ENCODE measurements at places on chromosomes 7 and 10.
A peak's percentile ranks its signal among the peaks of the same experiment; 100 is the strongest.

DNA sequence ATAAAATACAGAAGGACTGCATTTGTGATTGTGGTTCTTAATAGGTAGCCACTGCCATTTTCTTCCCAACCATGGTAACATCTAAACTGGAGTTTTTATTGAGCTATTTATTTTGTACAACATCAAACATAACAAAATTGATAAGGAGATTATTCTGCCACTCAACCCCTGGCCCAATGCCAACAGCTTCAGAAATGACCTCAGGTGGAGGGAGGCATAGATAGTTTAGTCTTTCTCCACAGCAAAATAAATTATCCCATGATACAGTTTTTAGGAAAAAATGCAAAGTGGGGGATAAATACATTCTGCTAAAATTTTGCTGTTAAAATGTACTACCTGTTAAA is 57.6 kb downstream of the LRRTM3 start:
- no peak for DNase-seq

DNA sequence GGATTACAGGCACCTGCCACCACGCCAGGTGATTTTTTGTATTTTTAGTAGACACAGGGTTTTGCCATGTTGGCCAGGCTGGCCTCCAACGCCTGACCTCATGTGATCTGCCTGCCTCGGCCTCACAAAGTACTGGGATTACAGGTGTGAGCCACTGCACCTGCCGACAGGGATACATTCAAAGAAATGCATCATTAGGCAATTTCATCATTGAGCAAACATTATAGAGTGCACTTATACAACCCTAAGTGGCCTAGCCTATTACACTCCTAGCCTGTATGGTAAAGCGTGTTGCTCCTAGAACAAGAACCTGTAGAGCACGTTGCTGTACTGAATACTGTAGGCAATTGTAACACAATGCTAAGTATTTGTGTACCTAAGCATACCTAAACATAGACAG is 350.3 kb downstream of the GALNT17 start:
- DNase-seq = no peak

- no peak for DNase-seq
Measured at GRCh38 chr7:129525225-129525862, 23.0 kb downstream of the SMKR1 start.

- DNase-seq = peak; percentile 33
Measured at GRCh38 chr7:33421429-33421828, 292.1 kb downstream of the BBS9 start.

GRCh38 chr10:42874713-42875387 is 92.3 kb downstream of the BMS1 start:
- DNase-seq = no peak

DNA sequence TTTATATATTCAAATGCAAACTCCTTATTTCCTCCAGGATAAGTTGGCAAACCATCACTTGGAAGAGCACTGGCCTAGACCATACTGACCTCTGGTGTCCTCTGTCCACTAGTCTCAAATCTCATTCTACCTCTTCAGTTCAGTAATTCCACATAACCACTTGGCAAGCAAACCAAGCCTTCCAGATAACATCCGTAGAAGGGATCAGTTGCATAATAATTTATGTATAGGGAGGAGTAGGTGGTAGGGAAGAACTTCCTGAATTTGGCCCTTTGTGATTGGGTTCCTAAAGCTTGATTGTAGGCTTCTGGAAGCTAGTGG is 55.0 kb downstream of the WAC start:
- DNase-seq = peak; percentile 55

- peak; percentile 90 for DNase-seq
Measured at GRCh38 chr7:100087055-100087750, 1.6 kb upstream of the COPS6 start.

- DNase-seq = peak; percentile 10
Measured at GRCh38 chr7:50962281-50962883, 179.7 kb upstream of the GRB10 start.

GRCh38 chr7:70113536-70113935 is 515.3 kb downstream of the AUTS2 start:
- no peak for DNase-seq

DNA sequence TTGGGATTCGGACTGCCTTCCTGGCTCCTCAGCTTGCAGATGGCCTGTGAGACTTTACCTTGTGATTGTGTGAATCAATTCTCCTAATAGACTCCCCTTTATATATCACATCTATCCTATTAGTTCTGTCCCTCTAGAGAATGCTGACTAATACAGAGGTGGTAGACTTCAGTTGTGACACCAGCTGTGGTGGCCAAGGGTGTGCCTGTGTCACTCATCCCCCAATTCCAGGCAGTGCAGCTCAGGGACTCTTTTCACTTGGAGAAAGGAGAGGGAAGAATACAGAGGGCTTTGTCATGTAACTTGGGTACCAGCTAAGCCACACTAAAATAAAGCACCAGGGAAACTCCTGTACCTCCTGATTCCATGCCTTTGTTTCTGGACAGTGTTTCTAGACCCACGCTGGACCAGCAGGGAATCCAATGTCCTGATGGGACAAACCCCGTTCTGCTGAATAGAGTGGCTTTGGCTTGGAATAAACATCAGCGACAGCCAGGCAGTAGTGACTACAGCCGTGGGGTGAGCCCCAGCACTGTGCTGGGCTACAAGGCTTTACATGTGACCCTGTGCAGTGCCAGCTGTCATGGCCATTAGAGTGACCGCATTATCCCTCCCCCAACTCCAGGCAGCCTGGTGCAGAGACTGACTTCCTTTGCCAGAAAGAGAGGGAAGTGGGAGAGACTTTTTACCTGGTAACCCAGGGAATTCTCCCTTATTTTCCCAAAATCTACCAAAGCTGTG is 233.6 kb downstream of the ANK3 start:
- no peak for DNase-seq

GRCh38 chr10:29955329-29955935 is 104.0 kb downstream of the JCAD start:
- no peak for DNase-seq

- peak; percentile 26 for DNase-seq
Measured at GRCh38 chr10:22550732-22551131, 163.6 kb downstream of the PIP4K2A start.

DNA sequence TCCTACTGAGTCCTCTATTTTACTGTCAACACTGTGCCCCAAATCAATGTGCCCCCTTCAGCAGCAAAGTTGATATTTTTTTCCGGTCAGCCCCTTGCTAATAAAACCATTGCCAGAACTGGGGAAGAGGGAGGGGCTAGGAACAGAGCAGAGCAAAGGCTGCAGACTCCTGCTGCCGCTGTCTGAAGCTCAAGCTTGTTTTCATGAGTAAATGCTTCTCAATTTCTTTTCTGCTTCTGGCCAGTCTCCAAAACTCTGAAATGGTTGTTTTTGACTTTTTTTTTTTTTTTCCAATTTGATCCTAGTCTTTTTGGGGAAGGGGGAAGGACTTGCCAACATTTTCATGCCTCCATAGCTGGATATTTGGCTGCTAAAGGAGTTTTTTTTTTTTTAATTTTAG is 26.7 kb upstream of the PROSER2 start:
- no peak for DNase-seq

- DNase-seq = peak; percentile 86
Measured at GRCh38 chr10:98374217-98374985, 40.6 kb downstream of the PYROXD2 start.

DNA sequence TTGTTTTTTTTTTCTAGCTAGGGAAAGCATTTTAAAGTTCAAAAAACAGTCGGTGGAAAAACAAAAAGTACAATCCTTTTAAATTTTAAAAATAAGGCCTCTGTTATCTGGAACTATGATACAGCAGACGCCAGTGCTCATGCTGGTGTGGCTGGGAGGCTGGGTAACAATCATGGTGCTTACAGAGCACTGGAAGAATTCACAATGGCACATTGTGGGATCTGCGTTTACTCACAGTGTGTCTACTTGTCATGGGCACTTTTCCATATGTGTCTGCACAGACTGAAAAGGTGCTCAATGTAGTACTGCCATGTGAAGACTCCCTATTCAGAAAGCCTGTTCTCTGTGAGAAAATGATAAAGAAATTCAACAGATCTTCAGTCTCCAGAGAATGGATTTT is 278.2 kb upstream of the IMMP2L start:
- DNase-seq = no peak

DNA sequence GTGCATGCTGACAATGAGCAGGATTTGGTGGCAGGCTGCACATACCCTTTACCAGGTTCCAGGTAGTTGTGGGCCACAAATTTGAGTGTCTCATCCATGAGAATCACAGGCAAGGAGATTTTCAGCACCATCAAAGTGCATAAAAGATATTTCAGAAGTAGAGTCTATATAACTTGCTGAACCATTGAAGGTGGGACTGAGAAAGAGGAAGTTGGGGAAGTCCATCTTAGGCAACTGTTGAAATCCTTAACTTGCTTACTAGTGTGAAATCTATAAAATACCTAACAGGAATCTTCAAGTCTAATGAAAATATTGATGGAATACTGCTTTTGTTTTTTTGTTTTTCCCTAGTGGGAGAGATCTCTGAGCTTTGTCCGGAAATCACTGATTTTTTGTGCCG is 325.1 kb upstream of the PLXDC2 start:
- DNase-seq = no peak

GRCh38 chr10:88792661-88793060 is 9.9 kb upstream of the LIPM start:
- DNase-seq = peak; percentile 76

GRCh38 chr7:121084256-121084655 is 95.7 kb downstream of the CPED1 start:
- DNase-seq = no peak

DNA sequence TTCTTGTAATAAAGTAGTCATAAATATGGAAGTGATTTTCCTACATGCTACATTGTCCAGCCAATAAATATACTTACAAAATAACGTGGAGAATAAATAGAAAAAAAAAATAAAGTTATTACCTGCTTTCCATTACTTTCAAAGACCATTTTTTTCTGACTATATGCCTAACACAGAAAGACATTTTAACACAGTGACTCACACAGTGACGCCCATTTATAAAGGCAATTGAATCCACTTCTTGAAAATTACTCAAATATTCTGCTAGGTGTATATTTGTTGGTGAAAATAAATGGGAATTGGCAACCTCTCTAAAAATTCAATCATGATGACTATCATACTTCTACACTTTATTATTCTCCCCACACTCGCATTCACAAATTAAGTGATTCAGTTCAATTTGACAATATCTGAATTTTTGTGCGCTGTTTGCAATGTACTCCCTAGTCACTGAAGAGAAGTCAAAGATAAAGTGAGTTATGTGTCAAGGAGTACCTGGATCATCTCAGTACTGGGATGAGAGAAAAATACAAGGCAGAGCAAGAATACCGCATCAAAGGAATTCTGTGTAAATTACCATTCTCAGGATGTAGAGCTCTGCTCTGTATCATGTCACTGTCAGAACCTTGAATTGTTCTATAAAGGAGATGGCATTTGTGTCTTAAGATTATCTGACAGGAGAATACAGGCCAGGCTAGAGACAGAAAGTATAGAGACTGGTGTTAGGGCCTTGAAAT is 642.7 kb downstream of the IPMK start:
- DNase-seq = peak; percentile 1

GRCh38 chr7:121360564-121360963 is 31.8 kb downstream of the WNT16 start:
- no peak for DNase-seq

DNA sequence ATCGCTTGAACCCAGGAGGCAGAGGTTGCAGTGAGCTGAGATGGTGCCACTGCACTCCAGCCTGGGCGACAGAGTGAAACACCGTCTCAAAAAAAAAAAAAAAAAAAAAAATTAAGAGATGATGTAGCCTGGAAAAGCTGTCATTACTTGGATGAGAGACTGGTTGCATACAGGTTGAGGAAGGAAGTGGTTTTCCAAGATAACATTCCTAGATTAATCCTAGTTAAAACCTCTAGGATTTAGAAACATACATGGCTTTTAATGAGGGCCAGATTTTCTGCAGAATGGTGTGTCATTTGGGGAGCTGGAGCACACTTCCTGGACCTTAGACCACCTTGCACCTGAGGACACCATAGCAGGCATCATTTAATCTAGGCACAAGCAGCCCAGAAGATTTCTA is 17.8 kb downstream of the VWA2 start:
- no peak for DNase-seq

DNA sequence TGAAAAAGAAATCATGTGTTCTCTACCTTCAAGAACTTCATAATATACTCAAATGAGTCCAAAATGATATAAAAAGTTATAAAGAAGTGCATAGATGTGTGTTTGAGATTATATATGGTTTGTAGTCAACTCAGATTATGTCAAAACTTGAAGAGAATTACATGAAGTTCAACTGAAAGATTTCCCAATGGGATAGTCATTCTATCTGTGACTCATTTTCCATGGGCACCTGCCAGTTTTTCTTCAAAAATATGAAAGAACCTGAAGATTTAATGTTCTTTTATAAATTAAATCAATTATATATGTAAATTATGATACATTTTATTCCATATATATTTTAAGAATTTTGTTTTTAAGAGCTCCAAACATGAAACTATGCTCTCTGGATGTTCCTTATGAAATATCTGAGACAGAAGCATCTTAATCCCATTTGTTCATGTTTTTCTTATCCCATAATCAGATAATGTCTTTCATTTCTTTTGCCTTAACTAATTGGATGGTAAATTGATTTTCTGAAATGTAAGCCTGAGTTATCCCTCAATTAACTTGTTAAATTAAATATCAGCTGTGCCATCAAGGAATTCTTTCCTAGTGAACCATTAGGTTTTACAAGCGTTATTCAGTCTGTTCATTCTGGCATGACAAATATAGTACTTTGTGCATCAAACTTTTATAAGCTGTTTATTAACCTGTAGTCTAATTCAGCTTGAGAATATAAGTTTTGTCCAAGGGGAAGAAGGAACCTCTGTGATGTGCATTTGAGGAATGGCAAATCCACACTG is 387.1 kb downstream of the IPMK start:
- DNase-seq = peak; percentile 22

DNA sequence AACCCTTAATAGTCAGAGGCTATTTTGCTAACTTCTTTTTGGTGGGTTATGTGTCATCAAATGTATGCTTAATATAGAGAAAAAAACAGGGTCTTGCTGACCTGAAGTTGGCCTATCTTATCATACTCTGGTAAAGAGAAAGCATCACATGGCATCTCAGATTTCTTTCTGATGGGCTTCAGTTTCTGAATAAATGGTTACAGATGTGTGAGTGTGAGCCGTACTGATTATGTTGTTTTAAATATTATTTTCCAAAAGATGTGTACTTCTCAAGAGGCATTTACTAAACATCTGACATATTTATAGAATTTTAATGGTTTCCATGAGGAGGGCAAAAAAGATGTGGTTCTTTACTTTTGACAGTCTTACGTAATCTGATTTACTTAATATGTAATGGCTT is 28.4 kb downstream of the BBS9 start:
- no peak for DNase-seq
